ENCODE measurements at places on chromosomes 7 and 10. TPM values are rescaled to one million over a fixed set of nuclear protein-coding genes. Genes with fewer than 3 reads are reported as not detected.

- DNase-seq, result no peak
Observed at GRCh38 chr7:107744345-107744750, 406 bp downstream of the CBLL1 start.

- DNase-seq, result no peak
Observed at GRCh38 chr7:155851892-155852291, 39.6 kb upstream of the SHH start.

DNA sequence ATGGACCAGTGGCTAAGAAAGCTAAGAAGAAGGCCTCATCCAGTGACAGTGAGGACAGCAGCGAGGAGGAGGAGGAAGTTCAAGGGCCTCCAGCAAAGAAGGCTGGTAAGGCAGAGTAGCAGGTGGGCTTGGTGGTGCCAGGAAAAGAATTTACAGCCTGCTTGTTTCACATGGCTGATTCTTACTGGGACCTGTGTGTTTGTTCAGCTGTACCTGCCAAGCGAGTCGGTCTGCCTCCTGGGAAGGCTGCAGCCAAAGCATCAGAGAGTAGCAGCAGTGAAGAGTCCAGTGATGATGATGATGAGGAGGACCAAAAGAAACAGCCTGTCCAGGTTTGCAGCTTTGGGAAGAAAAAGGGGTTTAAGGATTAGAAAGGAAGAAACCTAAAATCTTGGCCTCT lies 5.0 kb downstream of the NOLC1 start:
- DNase-seq, result no peak

GRCh38 chr10:131310551-131311401 lies 745 bp downstream of the TCERG1L start:
- no peak for DNase-seq

DNA sequence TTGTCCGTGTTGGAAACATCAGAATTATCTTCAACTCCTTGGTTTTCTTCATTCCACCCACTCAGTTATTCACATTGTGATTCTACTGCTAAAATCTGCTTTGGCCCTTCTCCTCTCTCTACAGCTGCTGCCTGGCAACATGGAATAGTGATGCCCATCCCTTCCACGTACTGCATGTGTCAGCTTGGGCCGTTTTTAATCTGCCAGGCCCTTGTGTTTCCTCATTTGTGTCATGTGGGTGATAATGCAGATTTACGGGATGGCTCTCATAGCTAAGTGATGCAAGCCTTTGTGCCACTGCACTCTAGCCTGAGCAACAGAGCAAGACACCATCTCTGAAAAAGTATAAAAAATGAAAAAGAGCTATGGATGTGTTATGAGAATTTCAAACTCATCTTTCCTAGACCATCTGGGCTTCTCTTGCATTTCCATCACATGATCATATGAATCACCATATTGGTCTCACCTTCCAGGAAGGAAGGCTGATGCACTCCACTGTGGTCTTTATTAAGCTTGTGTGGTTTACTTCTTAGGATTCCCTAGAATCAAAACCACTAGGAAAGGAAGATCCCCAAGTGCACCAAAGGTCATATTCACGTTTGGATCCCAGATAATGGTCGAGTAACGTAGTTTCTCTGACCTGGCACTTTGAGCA lies 20.6 kb upstream of the CELF2 start:
- DNase-seq, result no peak

Gene SEC61G
- total RNA-seq, result 280 TPM

DNA sequence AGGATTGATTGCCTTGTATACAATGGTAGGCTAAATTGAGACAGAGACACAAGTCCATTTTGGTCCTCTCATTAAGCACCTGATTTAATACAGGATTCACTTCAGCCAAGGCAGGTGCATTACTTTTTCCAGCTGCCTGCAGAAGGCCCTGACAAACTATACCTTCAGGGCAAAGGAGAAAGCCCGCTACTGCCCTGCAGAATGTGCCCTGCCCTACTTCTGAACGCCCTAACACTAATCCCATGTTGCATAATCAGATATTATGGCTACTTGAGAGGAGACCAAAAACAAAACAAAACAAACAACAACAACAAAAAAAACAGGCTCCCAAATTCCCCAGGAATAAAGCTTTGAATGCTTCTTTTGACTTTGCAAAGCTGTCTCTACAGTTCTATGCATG lies 116.9 kb upstream of the ABI1 start:
- DNase-seq, result no peak

Gene EPHB6
- total RNA-seq, result 15.7 TPM

Gene TRIM50
- total RNA-seq, result not detected

DNA sequence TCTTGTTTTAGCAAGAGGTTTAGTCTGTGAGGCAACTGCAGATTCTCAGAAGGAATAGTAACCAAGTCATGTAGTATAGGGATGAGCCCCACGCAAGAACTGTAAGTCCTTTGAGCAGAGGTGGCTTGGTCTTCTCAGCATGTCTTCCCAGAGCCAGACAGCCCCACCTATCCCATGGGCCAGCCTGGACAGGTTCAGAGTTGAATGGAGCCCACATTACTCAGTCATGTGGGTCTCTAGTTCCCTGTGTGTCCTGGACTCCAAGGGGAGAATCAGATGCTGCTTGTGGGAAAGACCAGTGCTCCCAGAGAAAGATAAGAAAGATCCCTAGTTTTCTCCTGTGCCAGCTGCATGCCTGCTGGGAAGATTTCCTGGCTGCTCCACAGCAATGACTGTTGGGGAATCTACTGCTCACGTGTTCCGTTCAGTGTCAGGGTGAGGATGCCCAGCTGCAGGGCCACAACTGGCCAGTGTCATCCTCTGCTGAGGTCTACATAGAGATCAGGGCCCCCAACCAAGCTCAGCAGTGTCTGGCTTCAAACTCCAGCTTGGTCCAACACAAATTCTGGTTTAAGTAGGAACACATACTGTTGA lies 66.9 kb upstream of the UNC5B start:
- no peak for DNase-seq

GRCh38 chr7:148334959-148335577 lies 255.5 kb upstream of the C7orf33 start:
- DNase-seq, result peak; percentile 3

Gene ZNF365
- total RNA-seq, result 11.0 TPM

DNA sequence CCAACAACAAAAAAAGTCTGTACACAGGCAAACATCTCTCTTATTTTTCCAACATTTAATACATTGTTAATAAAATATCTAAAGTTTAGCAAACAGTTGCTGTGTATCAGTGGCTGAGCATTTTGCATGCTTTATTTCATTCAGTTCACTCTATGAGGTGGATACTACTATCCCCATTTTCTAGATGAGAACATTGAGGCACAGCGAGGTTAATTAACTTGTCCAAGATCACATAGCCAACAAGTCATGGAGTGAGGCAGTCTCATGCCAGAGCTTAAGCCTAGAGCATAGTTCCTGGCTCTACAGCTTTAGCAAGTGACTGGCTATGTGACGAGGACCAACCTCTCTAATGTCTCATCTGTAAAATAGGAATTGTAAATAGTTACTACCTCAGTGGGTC lies 4.4 kb downstream of the GATAD1 start:
- no peak for DNase-seq

DNA sequence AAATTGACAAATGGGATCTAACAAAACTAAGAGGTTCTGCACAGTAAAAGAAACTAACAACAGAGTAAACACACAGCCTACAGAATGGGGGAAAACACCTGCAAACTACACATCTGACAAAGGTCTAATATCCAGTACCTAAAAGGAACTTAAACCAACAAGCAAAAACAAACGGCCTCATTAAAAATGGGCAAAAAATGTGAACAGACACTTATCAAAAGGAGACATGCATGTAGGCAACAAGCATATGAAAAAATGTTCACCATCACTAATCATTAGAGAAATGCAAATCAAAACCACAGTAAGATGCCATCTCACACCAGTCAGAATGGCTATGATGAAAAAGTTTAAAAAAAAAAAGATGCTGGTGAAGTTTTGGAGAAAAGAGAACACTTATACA lies 197.4 kb downstream of the KBTBD2 start:
- DNase-seq, result no peak

DNA sequence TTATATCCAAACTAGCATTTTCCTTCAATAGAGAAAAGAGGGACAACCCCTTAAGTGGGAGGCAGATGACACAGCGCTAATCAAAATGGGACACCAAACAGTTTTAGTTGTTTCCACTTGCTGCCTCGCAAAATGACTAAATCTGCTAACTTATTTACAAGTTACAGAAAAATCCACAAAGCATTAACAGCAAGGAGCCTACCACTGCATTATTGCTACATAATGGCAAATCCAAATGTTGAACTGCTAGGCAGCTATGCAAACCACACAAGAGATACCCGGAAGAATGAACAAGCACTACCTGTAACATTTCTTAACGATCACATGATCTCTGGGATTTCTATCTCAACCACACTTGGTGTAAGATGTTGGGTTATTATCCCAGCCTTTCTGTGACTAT lies 96.7 kb downstream of the SFMBT2 start:
- no peak for DNase-seq

Gene OR9A4
- not detected for total RNA-seq

DNA sequence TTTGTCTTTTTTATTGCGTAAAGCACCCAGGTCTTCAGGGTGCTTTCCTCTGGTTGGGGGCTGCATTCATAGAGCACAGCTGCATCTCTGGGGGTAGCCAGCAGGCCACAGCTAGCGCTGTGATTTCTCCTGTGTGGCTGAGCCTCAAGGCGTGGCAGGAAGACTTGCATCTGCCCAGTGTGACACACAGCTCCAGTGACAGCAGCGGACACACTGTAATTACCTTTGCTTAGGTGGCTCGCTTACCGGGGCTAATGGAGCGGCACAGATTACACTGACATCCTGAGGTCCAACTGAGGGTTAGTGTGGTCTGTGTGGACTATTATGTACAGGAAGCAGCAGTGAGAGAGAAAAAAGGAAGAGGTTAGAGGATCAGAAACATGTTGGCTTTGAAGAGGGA lies 27.1 kb downstream of the ABCB4 start:
- DNase-seq, result no peak

- peak; percentile 94 for DNase-seq
Observed at GRCh38 chr7:36119005-36119706, 33.9 kb upstream of the EEPD1 start.

GRCh38 chr7:90688810-90689209 lies 92.7 kb downstream of the CDK14 start:
- DNase-seq, result no peak

DNA sequence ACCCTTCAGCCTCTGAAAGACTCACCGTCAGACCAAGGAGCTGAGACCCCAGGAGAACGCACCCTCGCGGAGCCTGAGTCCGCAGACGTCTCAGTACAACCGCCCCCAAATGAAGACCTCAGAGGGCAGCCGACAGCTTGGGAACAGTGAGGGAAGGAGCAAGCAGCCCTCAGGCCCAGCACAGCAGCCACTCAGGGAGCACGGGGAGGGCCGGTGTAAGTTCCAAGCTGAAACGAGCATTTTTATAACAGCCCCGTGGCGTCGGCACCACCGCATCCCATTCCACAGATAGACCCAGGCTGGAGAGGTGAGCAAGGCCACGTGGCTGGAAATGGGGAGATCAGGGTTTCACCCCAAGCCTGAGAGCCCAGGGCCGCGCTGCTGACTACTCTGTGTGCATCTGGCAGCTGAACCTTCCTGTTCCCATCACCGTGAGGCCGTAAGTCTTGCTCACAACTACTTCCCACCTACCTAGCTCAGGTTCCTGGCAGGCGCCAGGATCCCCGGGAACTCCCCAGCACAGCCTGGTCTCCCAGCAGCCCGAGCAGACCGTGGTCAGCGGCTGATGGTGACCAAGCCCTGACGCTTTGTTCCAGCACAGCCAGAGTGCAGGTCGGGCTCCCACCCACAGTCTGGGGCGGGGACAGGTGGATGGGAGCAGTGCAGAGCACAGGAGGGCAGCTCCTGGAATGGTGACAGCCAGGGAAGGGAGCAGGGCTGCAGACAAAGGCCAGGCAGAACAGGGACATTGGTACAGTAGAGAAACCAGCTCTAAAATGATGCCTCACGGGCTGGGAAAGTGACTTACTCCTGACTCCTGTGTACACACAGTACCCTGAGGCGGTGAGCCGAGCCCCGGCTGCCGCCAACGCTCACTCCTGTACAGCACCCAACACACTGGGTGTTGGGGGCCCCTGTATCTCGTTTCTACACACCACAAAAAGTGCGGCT lies 6.1 kb upstream of the NOM1 start:
- no peak for DNase-seq

DNA sequence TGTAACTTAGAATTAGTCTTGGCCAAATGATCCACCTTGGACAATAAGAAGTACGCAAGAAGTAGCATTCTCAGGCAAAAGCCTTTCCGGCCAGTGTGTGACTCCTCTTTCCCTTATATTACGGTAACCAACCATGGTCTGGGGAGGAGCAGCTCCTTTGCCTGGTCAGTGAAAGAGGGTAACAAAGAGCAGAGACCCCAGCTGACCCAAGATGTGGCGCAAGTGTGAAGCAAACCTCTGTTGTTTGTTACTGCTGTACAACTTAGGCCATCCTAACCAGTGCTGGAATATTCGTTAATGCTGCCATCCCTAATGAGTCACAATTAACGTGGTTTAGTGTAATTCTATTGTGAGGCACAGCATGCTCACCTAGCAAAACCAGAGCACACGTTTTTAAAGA lies 44.0 kb downstream of the HIPK2 start:
- DNase-seq, result no peak

GRCh38 chr7:45573661-45574415 lies at the start of gene ADCY1:
Gene ADCY1, plus strand, starts transcription at chr7:45574368. Its CDS starts 176 bp downstream, at chr7:45574544.
- DNase-seq, result no peak

- no peak for DNase-seq
Observed at GRCh38 chr7:73570977-73571376, 7.4 kb downstream of the TBL2 start.

Gene SPDYE5
- not detected for total RNA-seq

GRCh38 chr7:83947260-83947659 lies 247.3 kb downstream of the SEMA3A start:
- DNase-seq, result no peak

DNA sequence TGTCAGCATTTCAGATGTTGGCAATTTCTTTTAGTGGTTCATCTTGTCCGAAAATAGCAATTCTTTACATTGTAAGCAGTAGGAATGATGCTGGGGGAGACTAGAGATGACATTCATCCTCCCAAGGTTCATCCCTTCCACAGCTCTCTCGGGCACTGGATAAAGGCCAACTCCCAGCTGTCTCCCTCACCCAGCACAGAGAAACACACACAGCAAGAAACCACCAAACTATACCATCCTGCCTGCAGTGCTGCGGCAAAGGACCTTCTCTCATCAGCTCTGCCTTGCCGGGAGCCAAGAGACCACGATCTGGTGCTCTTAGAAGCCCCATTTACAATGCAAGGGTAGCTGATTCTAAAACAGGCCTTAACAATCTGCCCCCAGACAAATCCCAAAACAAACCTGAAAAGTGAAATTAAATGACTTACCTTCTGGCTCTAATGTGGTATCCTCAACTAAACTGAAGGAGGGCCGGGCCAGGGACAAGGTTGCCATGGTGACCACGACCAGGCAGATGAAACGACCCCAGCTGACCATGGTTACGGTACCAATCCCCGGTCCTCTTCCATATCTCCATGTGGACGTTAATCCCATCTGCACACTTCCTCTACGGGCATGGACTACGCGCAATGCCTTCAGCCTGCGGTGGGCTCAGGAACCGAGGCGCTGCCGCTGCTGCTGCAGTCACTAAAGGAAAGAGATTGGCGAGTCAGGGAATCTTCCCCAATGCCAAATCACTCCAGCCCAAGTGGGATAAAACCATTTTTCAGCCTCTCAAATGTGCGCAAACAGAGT lies 4.8 kb downstream of the FGFR2 start:
- DNase-seq, result no peak

Gene CLCN1
- total RNA-seq, result not detected

Gene FRAT2
- 7.8 TPM for total RNA-seq

- DNase-seq, result no peak
Observed at GRCh38 chr7:149205690-149206381, 10.5 kb downstream of the ZNF282 start.

Gene CALD1
- 1,872 TPM for total RNA-seq

- no peak for DNase-seq
Observed at GRCh38 chr7:11261470-11261869, 287.8 kb downstream of the PHF14 start.

All from astrocyte (in vitro differentiated cells and primary cell).